ENCODE measurements at places on chromosomes 16 and 17.
A peak's percentile ranks its signal among the peaks of the same experiment; 100 is the strongest.

GRCh38 chr17:61568219-61569072 is 22.6 kb downstream of the NACA2 start:
- DNase-seq, result peak; percentile 14

- DNase-seq, result no peak
Measured at GRCh38 chr16:24156777-24157176, 99.4 kb upstream of the CACNG3 start.

DNA sequence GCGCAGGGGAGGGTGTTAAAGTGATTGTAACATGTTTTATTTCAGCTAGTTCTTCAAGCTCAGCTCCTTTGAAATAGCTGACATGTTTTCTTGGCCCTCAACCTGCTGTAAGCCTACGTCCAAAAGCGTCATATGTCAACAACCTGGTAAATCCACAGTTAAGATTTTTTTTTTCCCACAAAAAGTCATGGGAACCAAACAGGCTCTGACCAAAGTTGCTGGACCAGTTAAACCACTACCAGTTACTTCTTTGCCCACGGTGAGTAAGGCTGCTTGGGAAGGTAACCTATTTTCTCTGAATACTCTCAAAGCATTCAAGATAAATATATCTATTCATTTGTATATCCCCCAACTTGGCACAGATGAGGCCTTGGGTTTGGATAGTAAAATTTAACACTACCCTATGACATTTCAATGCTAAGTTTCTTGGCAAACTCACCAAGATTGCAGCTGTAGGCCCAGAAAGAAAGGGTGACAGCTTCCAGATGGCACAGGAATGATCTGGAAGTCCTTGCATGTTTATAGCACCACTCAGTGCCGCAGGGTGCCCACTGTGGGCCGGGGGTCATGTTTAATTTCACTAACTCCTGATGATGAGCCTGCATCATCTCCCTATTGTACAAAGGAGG is 166.2 kb downstream of the XYLT1 start:
- peak; percentile 53 for DNase-seq

GRCh38 chr16:71912534-71913275 is 17.4 kb downstream of the IST1 start:
- DNase-seq, result no peak

- peak; percentile 19 for DNase-seq
Measured at GRCh38 chr16:53084141-53084541, 29.4 kb downstream of the CHD9 start.

GRCh38 chr17:65531256-65532100 is 30.0 kb downstream of the AXIN2 start:
- DNase-seq, result no peak

DNA sequence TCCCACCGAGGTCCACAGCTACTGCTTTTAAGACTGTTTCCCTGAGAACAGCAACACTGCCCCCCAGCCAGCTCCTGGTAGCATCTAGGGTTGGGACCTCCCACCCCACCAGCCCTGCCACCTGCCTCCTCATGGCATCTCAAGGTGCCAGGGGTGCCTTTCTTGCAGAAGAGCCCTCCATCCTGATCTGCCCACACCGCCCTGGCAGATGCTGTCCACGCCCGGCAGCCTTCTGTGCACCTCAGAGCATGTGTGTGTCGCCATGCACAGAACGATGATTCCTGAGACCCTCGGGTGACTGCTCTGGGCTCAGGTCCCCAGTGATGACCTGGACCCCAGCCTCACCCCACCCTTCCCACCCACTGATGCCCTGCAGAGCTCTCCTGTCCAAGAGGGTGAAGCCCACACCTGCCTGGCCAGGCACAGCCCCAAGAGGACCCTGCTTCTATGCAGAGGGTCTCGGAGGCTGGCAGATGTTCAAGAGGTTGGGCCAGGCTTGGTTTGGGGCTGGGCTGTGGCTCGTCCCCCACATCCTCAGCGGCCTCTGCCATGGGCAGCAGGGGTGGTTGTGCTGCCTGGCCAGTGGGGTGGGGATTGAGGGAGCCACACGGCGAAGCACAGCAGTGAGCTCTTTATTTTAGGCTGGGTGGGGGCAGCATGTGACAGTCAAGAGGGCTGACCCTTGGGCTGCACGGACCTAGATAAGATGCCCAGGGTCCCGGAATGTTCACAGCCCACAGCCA is 5.2 kb upstream of the SPATA2L start:
- DNase-seq, result no peak

DNA sequence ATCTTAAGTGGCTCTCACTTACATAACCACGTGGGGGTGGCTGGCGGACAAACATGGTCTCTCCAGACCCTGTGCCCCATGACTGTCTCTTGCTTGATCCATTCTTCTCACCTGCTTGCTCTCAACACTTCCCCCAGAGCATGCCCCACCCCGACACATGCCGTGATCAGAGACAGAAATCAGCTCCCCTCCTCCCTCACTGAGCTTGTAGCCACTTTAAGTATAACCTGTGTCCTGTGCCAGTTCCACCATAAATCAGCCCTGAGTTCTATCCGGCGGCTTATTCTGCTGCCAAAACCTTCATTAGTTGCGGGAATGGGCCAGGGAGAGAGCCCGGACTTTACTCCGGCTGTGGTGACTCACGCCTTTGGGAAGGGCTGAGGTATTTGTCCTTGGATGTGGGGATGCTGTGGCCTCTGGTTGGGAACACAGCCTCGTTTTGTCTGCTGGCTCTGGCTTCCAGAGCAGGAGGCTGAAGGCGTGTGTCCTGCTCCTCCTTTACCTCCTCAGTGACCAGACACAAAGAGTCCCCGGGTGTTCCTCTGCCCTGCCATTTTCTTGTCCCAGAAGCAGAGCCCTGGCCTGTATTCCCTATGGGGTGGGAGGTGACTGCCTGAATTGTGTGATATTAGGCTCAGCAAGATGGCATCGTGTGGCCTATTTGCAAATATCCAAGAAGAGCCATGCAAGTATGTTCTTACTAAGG is 21.1 kb downstream of the ANKRD40 start:
- no peak for DNase-seq

- no peak for DNase-seq
Measured at GRCh38 chr16:2815299-2815771, 1.7 kb upstream of the PRSS21 start.

- DNase-seq, result no peak
Measured at GRCh38 chr16:3761375-3762106, 44.2 kb upstream of the TRAP1 start.

DNA sequence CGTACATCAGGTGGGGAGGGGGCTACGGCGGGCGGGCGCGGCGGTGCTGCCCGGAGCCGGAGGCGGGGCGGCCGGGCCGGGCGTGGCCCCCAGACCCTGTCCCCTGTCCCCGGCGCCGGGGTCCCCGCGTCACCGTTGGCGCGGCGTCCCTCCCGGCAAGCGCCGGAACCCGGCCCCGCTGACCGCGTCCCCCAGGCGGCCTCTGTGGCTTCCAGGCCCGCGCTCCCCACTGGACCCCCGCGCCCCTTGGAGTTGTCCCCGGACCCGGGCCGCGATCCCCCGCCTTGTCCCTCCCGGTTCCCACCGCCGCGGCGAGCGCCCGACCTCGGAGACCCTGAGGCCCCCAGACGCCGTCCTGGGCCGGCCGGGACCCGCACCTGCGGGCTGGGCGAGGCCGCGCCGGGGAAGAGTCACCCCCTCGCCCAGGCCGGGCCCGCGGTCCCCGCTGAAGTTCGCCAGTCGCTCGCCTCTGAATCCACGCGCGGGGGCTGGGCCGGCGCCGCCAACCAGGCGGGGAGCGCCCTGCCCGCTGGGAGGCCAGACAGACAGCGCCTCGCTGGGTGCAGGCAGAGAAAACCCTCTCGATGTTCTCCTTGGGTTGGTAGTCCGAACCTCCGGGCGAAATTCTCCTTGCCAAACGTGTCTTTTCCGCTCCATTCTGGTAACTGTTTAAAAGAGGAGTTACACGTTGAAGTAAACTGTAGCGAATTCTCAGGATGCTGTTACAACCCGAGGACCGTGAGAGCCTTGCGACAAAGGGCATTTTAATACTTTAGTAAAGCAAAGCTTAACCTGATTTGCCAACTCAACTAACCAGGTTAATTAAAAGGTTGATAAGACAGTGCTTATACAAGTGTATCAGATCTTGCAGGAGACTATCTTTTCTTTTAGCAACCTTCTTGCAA is 761 bp downstream of the GAN start:
- peak; percentile 58 for DNase-seq

GRCh38 chr17:55332296-55333041 is 67.7 kb downstream of the HLF start:
- DNase-seq, result no peak

DNA sequence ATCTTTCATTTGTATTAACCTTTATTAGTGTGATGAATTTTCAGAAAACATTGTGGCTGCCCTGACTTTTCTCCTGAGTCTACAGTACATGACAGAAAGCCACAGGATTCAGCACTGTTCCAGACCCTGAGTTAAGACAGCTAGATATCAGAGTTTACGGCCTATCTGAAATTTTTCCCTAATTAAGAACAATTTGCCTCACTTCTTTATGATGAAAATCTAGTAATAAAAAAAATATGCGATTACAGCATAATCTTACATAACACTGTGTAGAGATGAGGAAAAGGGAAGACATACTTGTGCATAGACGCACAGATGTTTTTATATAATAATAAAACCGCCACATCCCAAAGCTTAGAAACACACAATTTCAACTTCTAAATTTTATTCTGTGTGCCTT is 7.3 kb downstream of the SPOP start:
- no peak for DNase-seq

DNA sequence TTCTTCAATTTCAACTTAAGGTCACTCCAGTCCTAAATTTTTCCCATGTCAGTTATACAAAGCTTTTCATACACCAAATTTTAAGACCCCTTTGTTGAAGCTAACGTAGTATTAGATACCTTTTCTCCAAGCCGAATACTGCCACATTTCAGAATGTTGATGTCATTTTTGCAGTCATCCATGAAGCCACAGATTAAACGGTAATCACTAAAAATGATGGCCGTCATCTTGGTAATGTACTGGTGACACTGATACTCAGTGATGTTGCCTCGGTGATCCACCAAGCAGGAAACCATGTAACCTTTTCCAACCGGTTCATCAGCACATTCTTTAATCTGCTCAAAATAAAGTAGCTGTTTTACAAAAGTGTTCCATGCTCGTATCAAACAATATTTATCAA is 82.1 kb upstream of the CLEC18B start:
- no peak for DNase-seq

GRCh38 chr17:76531486-76532038 is 5.9 kb downstream of the CYGB start:
- no peak for DNase-seq

GRCh38 chr16:54657058-54657708 is 273.5 kb upstream of the IRX5 start:
- DNase-seq, result no peak

DNA sequence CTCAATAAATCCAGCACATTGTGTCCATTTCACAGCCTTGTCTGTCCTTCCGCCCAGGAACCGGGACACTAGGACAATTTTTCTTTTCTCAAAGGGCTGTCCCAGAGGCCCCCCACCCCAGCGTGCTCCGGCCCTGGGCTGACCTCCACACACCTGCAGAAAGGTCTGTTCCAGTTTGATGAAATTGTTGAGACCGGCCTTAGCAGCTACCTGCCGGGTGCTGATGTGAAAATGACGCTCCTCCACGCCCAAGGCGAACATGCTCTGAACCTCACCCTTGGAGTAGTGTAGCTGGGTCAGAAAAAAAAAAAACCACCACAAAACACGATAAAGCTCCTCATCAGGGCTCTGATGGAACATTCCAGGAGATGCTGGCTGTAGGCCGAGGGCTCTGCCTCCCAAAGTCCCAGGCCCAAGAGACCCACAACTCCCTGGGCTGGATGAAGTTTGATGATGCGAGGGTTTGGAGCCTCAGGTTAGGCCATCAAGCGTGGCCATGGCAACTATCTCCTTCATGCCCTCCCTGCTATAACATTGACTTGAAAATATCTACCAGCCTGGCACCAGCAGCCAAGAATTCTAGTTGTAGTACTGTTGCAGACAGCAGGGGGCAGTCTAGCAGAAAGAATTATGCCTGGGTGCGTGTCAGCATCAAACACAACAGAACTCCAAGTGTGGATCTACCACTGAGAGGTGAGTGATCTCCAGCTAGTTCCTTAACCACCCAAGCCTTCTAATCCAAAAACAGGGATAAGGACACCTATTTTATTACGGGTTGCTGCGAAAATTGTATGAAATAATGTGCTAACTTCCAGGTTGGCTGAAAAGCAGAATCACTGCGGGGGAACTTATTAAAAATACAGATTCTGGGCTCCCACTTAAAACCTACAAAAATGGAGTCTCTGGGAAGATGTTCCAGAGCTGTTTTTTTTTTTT is 62.1 kb downstream of the RMI2 start:
- peak; percentile 88 for DNase-seq

DNA sequence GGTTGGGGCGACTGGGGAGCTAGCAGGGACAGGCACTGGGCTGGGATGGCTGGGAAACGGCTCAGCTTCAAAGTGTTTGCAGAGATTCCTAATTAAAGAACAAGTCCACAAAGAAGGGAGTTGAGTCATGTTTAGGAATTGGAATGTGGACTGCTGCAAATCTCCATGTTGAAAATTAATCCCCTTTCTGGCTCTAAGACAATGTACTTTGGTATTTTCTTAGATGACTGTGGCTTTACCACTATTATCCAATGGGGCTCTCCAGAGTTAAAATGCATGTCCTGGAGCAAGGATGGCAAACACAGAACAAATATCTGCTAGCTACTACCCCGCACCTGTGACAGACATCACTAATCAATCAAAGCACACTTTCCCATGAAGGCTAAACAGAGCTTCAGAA is 22.2 kb upstream of the WSCD1 start:
- no peak for DNase-seq

DNA sequence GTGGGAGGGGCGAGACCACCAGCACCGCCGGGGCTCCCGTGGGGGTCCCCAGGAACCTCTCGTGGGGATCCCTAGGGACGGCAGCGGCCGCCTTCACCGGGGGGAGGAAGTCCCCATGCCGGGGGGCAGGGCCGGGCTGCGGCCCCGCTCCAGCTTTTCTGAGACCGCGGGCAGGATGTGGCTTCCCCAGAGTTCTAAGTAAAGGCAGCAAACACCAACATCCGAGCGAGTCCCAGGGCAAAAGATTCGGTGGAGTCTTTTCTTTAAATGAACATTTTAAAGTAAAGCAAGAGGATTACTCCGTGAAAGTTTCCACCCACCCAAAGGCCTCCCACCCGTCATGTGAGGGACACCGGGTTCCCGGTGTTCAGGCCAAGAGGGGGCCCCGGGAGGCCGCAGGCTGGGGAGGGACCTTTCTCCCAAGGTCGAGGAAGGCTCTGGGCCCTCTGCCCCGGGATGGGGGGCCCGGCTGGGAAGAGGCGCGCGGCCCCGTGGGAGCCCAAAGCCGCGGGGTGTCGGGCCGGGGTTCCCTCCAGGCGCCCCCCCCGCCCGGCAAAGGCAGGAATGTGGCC is 137.2 kb upstream of the RPH3AL start:
- no peak for DNase-seq

DNA sequence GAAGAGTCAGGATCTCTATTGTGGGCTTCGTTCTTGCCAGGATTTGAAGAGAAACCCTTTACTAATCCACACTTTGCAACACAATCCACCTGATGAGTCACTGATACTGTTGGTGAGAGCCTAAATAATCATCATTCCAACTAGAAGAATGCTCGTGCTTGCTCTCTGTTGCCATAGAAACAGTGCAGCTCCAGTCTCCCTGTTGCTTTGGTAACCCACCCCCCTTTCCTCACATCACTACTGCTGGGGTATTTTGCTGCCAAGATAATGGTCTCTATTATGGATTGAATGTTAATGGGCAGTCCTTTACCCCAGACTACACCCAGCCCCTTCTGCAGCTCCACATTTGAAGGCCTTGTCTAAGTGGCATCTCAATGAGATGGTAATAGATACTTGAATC is 190.4 kb downstream of the ABCC12 start:
- DNase-seq, result no peak

GRCh38 chr17:72121164-72122009 is 567 bp downstream of the SOX9 start:
- DNase-seq, result peak; percentile 79

- no peak for DNase-seq
Measured at GRCh38 chr16:90015586-90016338, 3.5 kb downstream of the DBNDD1 start.

Data from Karpas-422 (cell line).